Fibroblast of skin of right biceps (primary cell): ENCODE measurements at places on chromosomes 5 and 9.

- peak; percentile 85 for DNase-seq
Measured at GRCh38 chr9:99134893-99135341, 30.0 kb downstream of the TGFBR1 start.

DNA sequence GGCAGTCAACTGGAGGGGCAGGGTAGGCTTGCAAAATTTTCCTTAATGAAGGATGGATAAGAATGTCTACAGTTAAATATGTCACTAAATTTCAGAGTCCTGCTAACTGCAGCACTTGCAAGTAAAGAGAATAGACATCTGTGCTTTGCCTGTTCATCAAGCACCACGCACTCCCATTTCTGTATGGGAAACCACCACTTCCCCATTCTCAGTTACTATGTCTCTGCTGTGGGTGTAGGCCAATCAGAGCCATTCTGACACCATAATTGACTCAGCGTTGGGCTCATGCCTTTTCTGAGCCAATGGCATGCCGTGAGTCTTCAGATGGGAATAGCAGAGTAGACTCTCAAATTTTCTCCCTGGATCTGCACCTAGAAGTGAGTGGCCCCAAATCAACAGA is 247.5 kb downstream of the GABRB2 start:
- DNase-seq = no peak

DNA sequence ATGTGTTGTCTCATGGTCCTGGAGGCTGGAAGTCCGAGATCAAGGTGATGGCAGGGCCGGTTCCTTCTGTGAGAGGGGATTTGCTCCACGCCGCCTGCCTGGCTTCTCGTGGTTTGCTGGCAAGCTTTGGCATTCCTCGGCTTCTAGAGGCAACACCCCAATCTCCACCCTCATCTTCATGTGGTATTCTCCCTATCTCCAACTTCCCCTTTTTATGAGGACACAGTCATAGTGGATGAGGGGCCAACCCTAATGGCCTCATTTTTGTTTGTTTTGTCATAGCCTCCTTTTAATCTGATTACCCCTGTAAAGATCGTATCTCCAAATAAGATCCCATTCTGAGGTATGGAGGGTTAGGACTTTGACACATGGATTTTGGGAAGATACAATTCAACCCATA is 41.7 kb upstream of the CLK4 start:
- DNase-seq = no peak

- DNase-seq = no peak
Measured at GRCh38 chr5:62432621-62433064, 20.1 kb downstream of the IPO11 start.

DNA sequence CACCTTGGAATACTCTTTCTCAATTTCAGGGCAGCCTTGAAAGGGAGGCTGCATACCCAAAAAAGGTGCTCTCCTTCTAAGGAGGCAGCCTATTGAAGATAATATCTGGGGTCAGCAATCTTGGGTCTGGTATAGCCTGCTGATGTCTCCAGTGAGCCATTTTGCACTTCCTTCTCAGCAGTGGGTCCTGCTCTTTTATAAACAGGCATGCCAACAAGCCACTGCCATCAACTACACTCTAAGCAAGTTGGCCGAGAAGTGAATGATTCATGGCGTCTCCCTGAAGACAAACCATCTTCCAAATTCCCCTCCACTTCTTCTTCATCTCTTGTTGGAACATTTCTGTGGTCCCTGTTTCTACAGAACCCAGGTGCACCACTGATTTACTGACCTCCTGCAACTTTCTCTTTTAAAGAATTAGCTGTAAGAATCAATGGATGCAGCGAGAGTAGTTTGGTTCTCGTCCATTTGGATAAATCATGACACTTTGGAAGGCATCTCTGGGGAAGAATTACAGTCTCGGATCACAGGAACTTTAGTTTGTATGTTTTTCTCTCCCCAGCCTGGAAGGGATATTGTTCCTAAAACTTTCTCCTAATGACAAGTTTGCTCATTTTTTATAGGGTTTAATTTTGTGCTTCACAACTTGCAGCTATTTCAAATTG is 108.3 kb downstream of the INSYN2B start:
- DNase-seq = peak; percentile 24

DNA sequence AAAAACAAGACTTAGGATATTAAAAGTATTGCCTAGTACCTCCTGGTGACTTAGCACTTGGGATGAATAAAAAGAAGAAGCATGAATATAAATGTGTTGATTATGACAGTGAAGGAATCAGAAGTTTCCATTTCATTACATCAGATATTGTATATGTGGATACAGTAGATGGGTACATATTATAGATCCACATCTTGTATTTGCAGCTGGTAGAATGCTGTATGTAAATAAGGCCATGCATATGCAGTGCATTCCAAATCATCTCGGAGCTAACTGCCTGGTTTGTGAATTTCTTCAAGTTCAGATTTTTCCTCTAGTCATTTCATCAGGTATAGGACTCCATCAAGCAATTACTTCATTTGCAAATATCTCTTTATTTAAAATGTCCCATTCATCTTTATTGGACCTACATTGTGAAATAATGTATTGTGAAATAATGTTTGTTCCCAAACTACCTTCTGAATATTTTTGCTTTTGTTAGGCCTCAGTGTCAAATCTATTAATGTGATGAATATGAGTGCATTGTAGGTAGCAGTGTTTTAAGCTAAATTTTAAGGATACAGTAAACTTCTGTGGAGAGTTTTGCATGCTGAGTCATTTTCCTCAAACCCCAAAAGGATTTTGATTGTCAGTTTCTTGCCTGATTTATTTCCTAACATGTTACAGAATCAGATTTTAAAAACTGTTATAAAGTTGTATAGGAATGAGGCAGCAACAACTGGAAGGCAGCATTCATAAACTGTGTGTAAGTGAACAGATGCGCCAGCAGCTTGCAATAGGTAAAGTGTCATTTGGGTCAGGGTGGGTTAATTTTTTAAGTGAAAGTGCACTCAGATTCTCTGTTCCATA is 370.8 kb upstream of the RIOK2 start:
- DNase-seq = peak; percentile 66

GRCh38 chr5:149764086-149764485 is 34.0 kb downstream of the PPARGC1B start:
- DNase-seq = no peak

- DNase-seq = no peak
Measured at GRCh38 chr5:172786736-172787462, 15.9 kb upstream of the DUSP1 start.

GRCh38 chr5:11240293-11241190 is 479.5 kb upstream of the DAP start:
- no peak for DNase-seq

- DNase-seq = no peak
Measured at GRCh38 chr5:119751734-119752094, 122.4 kb downstream of the FAM170A start.

DNA sequence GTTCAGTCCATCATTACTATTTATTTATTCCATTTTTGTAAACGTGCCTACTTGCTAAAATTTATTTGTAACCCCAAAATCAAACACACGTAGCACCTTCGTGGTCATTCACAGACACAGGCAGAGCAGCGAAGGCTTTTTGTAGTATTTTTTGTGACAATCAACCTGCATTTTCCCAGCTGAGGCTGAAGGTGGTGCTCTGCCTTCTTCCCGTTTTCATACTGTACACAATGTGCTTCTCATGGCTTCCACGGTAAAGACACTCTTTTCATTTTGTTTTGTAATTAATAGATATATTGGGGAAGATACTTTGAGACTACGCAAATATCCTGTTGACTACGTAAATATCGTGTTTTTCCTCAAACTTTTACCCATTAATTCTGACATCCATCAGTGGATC is 19.4 kb downstream of the DAP start:
- no peak for DNase-seq

- no peak for DNase-seq
Measured at GRCh38 chr9:100285601-100286000, 67.1 kb downstream of the TEX10 start.

GRCh38 chr9:19009391-19009965 is 23.5 kb downstream of the SAXO1 start:
- no peak for DNase-seq

DNA sequence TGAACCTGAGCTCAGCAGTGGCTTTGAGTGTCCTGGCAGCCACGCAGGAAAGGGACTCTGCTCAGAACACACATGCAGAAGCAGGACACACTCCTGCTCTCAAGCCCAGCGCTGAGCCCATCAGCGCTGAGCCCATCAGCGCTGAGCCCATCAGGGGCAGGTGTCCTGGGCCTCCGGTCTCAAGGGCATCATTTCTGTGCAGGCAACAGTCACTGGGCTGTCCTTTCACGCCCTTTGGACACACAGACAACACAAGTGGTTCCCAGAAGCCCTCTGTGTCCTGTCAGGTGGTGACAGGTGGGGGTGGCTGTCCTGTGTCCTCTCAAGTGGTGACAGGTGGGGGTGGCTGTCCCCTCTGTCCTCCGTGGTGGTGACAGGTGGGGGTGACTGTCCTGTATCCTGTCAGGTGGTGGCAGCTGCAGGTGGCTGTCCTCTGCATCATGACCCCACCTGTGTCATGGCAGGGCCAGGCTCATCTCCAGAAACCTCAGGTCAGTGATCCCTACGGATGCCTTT is 39.0 kb upstream of the CLPTM1L start:
- no peak for DNase-seq

DNA sequence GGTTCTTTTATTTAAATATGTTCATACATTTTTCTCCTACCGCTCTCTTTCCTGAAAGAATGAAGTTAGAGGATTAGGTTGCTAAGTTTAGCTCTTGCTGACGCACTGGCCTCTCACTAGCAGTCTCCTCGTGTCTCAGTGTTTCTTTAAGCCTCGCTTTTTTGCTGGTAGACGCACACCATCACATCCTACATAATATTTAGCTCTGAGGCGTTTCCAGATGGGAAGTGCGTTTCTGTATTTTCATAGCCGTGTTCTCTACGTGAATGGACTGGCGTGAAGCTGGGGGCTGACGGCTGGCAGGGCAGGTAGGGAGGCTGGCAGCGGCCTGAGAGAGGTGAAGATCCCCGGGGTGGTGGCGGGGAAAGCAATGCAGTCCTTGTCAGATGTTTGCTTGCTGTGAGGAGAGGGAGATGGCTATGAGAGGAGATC is 79.2 kb upstream of the SPRY4 start:
- peak; percentile 70 for DNase-seq

DNA sequence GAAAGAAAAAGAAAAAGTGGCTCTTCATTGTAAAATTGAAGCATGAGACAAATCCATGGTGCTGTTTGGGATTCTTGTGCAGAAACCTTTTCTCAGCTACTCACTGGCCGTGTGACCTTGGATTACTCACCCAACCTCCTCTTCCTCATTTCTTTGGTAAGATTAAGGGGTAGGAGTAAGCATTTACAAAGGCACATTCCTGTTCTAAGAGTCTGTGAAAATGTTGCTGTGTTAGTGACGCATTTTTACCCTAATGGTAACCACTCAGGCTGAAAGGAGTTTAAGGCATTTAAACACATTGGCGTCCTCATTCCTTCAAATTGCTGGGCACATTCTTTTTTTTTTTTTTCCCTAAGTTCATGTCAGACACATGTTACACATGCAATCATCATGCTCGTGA is 4.3 kb downstream of the RAI14 start:
- peak; percentile 93 for DNase-seq

DNA sequence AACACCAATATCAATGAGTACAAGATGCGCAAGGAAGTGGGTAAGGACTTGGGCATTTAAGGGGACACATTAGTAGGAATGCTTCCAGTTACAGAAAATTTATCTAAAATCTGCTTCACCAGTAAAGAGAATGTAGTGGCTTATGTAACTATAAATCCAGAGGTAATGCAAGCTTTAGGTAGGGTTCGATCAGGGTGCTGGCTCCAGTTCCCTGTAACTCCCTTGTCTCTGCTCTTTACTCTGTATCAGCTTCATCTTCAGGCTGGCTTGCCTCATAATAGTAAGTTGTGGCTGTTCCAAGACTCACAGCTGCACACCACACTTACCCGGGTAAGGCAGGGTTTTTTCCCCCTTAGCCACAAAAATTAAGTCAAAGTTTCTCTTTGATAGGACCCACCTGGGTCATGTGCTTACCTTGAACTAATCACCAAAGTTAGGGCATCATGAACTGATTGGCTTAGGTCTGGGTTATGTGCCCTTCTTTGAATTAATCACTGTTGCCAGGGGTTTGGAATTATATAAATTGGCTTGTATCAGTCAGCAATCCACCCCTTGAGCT is 35.5 kb downstream of the ARHGEF37 start:
- no peak for DNase-seq

DNA sequence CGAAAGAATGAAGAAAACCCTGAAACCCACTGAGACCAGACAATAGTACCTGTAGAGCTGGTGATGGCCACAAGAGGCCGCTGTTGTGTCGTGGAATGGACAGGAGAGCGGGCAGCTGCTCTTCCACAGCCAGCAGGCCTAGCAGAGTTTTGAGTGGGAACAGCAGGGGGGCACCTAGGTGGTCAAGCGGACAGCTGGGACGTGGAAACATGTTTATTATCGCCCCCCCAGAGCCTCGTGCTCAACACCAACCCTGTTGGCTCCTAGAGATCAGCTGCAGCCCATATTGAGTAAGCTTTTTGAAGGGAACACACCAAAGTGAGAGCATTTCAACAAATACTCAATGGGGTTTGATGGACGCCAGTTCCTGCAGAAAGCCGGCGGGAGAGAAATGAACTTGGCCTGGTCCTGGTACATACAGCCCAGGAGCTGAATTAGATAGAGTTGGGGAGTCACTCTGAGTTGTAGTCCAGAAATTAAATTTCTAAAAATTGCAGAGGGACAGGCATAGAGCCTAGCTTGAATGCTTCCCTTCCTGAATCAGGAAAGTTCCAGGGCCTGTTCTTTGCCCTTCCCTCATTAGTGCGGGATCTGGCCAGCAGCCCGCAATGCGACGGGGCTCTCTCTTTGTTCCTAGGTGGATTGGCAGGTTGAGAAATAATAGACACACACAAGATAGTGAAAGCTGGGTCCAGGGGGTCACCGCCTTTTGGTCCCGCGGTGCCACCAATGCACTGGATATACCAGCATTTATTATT is 33.8 kb downstream of the MFAP3 start:
- peak; percentile 60 for DNase-seq

- DNase-seq = no peak
Measured at GRCh38 chr5:86623785-86624483, 6.2 kb downstream of the COX7C start.

GRCh38 chr9:107721705-107722245 is 232.2 kb upstream of the KLF4 start:
- no peak for DNase-seq

DNA sequence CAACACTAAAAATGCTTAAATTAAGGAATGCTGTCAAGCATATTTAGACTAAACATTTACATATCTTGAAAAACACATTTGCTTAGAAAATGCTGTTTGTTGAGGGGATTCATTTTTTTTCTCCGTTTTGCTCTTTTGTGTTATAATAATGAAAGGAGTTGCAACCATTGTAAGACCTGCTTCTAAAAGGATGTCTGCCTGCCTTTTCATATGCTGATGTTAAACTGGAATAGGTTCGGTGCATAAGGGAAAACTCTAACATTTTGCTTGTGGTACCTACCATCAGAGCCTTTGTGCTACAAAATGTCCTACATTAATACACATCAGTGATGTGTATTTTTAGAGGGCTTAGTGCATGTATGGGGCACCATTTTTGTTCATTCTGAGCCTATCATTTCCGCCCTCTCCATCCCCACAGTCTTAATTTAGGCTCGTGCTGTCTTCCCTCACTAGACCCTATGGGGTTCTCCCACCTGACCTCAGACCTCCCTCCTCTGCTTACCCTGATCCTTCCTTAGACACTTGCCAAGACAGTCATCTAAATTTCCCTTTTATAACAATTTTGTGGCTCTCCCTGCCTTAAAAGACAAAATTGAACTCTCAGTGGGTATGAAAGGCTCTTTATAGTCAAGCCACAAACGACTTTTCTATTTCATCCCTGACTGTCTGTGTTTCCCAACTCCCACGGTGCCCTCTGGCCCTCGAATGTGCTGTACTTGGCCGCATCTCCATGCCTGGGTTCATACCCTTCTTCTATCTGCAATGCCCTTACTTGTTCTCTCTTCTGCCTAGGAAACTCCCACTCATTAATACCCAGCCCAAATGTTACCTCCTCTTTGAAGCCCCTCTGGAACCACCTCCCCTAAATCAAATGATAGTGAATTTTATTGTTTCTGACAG is 61.2 kb downstream of the CMYA5 start:
- DNase-seq = no peak
